ENCODE measurements at places on chromosomes 7 and 10. TPM values are rescaled to one million over a fixed set of nuclear protein-coding genes. Genes with fewer than 3 reads are reported as not detected.
A peak's percentile ranks its signal among the peaks of the same experiment; 100 is the strongest.

DNA sequence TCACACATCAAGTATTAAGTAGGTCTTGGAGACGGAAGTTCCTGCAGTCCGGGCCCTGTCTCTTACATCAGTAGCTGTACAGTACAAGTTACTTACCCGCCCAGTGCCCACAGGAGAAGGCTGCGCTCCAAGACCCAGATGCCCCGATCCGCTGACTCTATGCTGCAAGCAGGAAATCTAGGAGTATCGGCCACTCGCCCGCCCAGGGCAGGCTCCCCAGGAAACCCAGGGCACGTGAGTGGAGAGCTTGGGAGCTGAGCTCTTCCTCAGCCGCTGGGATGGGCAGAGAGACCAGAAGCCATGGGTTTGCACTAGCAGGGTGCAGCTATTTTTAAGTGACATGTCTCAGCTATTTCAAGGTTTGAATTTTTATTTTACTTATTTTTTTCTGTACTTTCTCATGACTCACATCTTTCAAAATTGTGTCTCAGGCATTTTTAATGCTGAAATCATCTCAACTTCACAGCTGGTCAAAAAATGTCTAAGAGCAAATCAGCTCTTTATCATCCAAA lies 1.9 kb upstream of the GPER1 start:
- DNase-seq: peak; percentile 22

GRCh38 chr10:70820976-70821750 lies 5.4 kb downstream of the SGPL1 start:
- DNase-seq: no peak

DTX2 gene
- 12.4 TPM for total RNA-seq

EFCAB10 gene
- not detected for total RNA-seq

- DNase-seq: no peak
Observed at GRCh38 chr10:92830478-92831389, 17.6 kb upstream of the EXOC6 start.

DNA sequence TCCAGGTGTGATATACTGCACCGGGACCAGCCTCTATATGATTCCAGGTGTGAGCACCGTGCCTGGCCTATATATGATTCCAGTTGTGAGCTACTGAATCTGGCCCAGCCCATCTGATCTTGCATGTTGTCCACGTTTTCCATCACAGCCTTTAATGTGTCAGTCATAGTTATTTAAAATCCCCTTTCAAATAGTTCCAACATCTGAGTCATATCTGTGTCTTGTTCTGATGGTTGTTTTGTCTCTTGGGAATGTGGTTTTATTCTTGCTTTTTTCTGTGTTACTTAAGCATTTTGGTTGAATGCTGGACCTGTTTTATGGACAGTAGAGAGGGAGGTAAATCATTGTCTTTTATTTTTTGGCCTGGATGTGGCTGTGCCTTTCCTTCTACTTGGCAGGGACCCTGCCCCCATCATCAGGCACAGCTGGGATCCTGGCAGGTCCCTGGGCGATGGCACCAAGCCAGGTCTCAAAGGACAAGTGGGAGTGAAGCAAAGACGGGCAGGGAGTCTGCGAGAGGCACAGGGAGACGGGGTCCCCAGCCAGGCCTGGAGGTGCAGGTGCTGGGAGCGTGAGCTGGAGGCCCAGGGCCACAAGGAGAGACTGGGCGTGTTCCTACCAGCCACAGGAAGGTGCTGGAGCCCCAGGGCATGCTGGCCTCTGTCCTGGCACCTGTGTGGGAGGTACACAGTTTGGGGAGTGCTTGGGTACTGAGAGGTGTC lies 94.7 kb downstream of the DYNC2I1 start:
- no peak for DNase-seq

DNA sequence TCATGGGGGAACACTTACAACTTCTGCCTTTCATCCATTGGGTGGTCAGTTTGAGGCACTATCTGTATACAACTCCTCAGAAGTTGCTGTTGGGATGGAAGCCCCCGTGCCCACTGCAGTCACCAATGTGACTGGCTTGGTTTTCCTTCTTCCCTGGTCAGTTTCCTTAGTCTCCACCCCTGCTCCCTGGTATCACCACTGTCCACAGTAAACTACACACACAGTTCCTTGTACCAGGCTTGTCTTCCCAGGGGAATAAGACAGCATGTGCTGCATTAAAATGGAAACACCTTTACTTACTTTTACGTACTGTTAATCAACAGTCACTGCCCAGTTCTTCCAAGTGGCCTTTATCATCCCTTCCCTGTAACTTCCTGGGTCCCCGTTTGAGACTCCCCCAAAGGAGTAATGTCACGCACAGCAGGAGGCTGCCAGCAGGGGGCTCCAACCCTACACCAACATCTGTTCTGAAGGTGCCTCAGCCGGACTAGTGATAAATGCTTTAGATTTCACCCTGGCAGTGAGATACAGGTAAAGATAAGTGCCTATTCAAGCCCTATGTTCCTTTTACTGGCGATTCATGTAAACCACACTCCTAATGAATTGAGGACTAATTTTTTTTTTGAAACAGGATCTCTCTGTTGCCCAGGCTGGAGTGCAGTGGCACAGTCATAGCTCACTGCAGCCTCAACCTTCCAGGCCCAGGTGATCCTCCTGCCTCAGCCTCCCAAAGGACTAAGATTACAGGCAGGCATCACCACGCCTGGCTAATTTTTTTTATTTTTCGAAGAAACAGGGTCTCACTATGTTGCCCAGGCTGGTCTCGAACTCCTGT lies 45.3 kb upstream of the PIK3AP1 start:
- peak; percentile 43 for DNase-seq

DNA sequence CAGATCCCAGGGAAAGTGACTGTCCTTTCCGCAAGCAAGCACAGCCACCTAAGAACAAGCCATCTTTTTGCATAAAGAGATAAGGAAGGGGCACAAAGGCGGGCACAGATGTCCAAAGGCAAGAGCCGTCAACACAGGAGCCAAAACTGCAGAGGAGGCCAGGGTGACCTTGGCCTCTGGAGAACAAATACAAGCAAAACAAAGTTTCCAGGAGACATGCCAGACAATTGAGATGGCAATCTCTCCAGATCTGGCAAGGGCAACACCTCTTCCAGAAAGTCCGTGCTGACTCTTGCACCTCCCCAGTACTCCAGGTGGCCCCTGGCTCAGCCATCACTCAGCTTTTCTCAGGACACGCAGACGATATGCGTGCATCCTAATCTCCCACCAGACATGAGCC lies 58.2 kb downstream of the TEX36 start:
- DNase-seq: no peak

DNA sequence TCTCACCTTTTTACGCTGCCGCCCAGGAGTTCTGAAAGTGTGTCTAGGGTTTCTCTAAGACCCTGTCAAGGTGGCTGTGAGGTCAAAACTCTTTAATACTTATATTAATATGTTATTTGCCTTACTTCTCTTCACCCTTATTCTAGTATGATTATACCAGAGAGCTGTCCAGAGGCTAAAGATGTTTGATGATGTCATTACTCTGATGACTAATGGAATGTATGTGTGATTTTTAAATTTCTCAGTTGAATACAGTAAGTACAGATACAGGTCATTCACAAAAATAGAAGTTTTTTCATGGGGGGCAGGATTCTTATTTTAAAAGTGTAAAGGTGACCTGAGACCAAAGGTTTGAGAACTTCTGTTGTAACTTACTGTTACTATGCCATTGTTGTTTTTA lies 150.6 kb upstream of the FOXP2 start:
- no peak for DNase-seq

CDC14C gene
- total RNA-seq: not detected

- no peak for DNase-seq
Observed at GRCh38 chr7:129816742-129817141, 136.0 kb downstream of the UBE2H start.

MACROH2A2 gene
- 0.63 TPM for total RNA-seq

RET gene
- total RNA-seq: 0.46 TPM

DNA sequence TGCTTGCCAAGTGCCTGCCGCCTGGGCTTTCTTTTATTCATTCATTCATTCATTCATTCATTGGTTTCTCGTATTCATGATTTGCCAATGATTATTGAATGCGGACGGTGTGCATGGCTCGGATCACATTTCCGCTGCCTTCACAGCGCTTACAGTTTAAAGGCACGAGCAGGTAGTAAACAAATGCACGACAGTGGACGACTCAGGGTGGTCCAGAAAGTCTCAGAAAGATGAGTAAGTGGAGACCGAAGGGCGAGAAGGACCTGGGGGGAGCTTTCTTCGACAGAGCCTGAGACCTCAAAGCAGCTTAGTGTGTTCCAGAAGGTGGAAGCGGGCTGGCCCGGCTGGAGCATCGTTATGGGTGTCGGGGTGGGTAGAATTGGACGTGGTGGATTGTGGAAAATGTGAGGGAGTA lies 506 bp downstream of the MCM10 start:
- no peak for DNase-seq

- no peak for DNase-seq
Observed at GRCh38 chr7:24325708-24326107, 41.7 kb downstream of the NPY start.

ADAM22 gene
- total RNA-seq: 0.21 TPM

DNA sequence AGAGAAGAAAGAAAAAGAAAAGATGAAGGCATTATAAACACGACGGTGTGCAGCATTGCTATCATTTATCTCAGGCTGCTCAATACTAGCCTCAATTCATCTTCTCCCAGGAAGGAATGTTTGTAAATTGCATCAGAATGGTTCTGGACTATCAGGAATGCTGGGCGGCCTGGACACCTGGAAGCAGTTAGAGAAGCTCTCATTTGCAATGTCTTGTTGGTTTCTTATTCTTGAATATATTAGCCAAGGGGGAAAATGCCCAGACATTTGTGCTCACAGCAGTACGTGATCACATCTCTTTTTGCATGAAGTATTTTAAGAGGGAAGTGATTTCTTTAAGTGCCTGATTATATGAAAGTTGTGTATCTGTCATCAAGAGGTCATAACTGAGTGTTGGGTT lies 85.6 kb upstream of the IMMP2L start:
- DNase-seq: no peak

DNA sequence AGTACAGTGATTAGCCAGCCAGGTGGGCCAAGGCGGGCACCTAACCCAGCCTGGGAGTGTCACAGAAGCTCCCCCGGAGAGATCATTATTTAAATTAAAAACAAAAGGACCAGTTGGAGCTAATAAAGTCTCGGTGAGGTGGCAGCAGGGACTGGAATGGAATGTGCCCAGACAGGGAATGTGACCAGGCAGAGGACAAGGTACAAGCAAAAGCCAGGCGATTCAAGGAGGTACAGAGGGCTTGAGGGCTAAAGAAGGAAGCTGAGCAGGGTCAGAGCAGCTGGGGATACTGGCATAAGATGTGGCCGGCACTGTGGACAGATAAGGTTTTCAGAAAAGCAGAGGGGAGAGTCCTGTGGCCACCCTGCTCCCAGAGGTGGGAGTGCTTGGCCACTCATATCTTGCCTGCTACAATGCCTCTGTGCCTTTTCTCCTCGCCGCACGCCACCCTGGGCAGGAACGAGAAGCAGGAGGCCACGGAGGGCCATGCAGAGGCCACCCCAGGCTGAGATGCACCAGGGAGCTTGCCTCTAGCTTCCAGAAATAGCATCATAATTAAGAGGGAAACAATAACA lies 13.2 kb downstream of the TMEM273 start:
- DNase-seq: no peak

- DNase-seq: peak; percentile 4
Observed at GRCh38 chr7:155918720-155919390, 106.6 kb upstream of the SHH start.

HYAL4 gene
- not detected for total RNA-seq

ZNF503 gene
- total RNA-seq: 9.3 TPM

Data from HFFc6 (cell line).